ENCODE measurements at places on chromosomes 11 and 22.
A peak's percentile ranks its signal among the peaks of the same experiment; 100 is the strongest.

DNA sequence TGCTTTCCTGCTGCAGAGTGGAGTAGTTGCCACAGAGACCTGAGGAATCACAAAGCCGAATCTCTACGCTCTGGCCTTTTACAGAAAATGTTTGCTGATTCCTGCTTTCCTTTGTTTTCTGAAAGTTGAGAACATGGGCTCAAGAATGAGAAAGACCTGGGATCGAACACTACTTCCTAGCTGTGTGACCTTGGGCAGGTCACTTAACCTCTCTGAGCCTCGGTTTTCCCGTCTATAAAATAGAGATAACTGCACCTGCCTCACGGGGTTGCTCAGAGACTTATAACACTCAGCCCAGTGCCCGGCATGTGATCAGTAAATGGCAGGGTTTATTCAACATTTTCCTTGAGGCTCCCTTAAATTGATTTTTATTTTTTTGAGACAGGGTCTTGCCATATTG, 70.9 kb upstream of the ALX4 start:
- no peak for DNase-seq

DNA sequence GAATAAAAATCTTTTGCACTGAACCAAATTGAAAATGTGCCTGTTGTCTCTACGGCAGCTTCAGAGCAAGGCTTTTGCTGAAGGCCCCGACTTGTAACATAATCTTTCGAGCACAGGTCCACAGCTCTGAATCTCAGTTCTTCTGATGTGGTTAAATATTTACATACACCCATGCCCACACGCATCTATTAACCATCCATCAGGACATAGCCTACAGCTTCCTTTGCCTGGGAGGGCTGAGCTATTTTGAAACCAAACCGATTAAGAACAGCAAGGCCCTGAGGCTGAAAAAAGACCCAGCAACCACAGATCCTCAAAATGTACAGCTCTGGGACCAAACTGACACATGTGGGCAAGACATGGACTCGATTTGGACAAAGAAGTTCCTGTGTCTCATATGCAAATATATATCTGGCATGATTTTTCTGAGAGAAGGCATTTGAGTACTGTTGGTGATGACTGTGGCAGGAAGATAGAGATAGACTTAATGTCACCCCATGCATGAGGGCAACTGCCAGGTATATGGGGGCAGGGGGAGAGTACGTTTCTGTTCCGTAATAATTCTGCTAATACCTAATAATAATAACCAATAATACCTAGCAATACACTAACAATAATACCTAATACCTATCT, 322.7 kb upstream of the PLET1 start:
- DNase-seq, result no peak

DNA sequence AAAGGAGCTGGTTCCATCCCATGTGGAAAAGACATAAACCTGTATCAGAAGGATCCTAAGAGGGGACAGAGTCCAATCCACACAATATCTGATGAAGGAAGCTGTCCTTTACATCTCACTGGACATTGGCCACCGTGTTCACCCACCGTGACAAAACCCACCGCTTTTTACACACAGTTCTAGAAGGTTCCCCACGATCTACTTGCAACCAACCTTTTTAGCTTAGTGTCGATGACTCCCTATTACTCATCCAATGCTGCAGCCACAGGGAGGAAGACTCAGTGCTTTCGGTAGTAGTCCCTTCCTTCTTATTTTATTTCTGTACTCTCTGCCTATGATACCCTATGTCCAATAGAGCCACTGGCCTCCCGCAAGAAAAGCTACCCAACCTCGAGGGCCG, 65.4 kb downstream of the MAPK1 start:
- no peak for DNase-seq

DNA sequence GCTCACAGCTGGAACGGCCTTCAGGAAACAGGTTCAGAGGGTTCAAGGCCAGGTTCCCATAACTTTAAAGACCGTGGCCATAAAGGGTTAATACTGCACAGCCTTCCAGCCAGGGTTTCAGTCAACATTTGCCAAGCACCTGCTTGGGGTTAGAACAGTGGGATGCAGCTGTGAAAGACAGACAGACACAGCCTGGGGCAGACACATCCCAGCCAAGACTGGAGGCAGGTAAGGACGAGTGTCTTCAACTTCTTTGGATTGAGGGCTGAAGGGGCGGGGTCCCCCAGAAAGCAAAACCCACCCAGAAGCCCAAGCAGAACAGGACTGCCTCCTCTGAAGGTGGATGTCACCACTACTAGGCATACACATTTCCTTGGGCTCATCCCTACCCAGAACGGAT, 14.3 kb downstream of the ARFGAP2 start:
- DNase-seq, result no peak

DNA sequence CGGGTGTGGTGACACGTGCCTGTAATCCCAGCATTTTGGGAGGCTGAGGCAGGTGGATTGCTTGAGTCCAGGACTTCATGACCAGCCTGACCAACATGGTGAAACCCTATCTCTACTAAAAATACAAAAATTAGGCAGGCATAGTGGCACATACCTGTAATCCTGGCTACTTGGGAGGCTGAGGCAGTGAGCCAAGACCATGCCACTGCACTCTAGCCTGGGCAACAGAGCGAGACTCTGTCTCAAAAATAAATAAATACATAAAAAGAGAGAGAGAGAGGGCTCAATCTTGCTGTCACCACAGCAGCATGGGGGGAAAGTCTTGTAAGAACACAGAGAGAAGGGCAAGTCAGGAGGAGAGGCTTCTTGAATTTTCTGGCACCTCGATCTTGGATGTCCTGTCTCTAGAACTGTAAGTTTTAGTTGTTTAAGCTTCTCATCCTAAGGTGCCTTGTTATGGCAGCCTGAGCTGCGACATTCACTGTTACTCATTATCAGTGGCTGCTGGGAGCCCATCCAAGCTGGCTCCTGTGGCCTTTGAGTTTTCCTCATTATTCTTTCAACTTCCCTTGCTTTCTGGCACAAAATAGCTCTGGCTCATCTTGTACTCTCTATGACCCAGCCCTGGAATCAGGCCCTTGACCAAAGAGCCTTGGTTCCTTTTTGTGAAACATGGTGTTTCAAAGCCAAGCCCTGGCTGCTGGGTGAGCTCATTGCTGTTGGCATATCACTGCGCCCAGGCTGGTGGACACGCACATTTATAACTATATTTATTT, 8.0 kb upstream of the PSMC3 start:
- peak; percentile 35 for DNase-seq

- DNase-seq, result no peak
Observed at GRCh38 chr11:93783765-93784144, 327 bp upstream of the MED17 start.

GRCh38 chr11:66071381-66071801, 1.3 kb downstream of the PACS1 start:
- DNase-seq, result no peak

DNA sequence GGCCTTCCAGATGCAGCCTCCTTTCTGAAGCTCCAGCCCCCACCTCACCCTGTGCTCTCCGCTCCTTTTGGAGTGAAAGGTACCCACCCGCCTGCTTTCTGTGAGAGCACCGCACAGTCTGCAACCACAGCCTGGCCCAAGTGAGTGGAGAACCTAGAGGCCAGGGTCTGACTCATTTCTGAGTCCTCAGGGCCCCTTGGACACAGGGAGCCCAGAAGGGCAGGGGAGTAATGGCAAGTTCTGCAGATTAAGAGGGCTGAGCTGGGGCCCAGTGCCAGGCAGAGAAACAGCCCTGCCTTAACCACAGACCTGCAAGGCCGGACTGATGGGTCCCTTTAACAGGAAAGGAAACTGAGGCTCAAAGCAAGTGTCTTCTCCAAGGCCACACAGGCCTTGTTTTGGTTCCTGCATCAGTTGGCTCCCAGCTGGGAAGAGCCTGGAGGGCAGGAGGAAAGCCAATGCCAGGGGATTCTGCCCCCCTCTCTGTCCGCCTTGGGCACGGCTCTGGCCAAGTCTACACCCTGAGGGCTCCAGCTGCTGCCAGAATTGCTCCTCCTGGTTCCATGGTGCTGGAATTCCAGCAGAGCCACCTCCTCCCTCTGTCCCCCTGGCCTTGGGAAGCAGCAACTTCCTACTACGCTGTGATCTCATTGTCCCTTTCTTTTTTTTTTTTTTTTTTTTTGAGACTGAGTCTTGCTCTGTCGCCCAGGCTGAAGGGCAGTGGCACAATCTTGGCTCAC, 55.1 kb downstream of the CYTH4 start:
- DNase-seq, result peak; percentile 70

DNA sequence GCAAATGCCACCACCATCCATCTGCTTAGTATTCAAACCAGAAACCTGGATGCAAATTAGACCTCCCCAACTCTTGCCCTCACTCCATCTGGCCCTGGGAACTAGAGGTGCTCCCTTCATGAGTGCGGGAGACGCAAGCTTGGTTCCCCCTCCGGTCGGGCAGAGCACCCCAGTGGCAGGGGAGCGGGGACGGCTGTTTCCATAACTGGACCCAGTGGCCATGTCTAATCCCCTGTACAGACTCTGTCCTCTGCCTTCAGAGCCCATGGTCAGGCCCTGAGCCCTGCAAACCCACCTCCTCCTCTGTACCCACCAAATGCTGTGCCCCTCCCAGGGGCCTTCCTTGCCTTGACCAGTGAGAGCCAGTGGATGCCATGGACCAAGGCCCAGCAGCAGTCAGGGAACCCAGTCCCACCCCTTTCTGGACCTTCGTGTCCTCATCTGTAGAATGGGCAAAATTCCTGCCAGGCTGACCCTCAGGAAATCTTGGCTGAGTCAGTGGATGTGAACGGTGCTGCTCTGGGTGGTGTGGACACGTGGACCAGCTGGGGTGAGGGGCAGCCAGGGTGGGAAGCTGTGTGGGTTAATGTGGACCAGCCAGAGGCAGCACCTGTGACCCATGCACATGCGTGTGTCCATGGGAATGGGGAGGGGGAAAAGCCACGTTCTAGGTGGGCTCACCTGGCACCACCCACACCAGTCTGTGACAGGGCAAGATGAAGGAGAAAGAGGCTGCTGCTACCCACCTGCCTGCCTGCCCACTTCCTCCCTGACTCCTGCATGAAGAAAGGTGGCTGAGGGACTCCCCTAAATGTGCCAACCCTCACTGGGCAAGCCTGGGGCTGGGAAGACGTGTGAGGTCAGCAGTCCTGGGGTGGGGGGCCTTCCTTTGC, 72.8 kb downstream of the LRRC32 start:
- DNase-seq, result no peak

GRCh38 chr11:130866831-130867230, 49.4 kb downstream of the SNX19 start:
- DNase-seq, result no peak

DNA sequence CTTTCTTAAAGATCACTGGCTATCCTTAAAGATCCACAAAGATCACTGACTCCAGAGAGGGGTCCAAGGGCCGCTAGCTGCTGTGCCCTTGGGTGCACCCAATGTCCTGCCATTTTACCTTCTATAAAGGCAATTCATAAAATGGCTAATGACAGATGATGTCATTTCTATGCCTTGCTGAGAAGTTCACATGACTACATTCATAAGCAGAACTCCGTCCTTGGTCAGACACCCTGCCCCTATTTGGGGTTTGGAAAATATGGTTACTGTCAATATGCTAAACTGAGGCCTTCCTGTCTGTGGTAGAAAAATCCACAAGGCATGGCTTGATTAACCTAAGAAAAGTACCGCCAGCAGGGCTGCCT, 60.9 kb upstream of the BMAL1 start:
- no peak for DNase-seq

DNA sequence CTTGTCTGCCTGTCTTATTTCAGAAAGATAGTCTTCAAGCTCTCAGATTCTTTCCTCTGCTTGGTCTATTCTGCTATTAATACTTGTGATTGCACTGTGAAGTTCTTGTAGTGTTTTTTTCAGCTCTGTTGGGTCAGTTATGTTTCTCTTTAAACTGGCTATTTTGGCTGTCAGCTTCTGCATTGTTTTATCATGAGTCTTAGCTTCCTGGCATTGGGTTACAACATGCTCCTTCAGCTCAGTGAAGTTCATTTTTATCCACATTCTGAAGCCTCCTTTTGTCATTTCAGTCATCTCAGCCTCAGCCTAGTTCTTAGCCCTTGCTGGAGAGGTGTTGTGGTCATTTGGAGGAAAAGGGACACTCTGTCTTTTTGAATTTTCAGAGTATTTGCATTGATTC, 15.5 kb upstream of the DEPDC7 start:
- DNase-seq, result peak; percentile 81

DNA sequence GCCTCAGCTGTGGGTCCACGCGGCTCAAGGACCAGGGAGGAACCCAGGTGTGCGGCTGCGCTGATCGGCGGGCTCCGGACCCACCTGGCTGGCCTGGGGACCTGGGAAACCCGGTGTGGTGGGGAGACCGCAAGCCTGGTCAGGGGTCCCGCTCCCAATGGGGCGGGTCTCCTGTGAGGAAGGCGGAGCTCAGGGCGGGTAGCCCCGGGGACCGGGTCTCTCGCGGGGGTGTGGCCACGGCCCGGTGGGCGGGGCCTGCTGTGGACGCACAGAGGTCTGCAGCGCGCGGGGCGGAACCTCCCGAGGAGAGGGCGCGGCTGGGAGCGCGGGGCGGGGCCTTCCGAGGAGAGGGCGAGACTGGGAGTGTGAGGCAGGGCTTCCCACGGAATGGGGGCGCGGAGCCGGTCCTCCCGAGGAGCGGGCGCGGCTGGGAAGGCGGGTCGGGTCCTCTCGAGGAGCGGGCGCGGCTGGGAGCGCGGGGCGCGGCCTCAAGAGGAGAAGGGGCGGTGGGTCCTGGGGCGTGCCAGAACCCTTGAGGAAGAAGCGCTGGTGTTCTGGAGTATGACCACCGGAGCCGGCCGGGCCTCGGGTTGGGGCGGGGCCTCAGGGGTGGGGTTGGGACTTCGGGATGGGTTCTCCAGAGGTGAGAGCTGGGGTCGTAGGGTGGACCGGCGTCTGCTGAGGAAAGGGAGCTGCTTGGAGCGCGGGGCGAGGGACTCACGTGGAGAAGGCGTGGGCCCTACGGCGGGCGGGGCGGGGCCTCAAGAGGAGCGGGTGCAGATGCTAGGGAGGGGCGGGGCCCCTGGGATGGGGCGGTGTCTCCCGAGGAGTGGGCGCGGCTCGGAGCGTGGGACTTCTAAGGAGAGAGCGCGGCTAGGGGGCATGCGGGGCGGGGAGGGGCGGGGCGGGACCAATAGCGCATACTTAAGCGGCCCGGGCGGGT, 20.8 kb downstream of the DGCR6L start:
- peak; percentile 78 for DNase-seq

- DNase-seq, result no peak
Observed at GRCh38 chr22:30810105-30810504, 115.4 kb downstream of the OSBP2 start.

GRCh38 chr11:48154151-48154550, 62.5 kb upstream of the OR4B1 start:
- peak; percentile 49 for DNase-seq

DNA sequence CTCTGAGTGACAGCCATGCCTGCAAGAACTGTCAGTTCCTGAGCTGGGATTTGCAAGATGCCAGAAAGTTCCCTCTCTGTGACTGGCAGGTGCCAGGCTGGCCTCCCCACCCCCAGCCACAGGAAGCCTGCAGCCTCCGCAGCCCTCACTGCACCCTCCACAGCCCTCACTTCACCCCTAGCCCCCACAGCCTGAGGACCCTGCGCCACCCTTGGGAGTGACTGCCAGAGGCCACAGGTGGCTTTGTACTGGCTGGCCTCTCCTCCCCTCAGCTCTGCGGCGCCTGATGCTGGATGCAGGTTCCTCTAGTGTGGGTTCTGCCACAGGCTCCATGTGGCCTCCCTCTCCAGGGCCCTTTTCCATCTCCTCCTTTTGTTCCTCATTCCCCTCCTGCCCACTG, 28.7 kb downstream of the MPPED1 start:
- DNase-seq, result no peak

- DNase-seq, result peak; percentile 72
Observed at GRCh38 chr11:32809313-32809712, 14.9 kb upstream of the CCDC73 start.

- DNase-seq, result peak; percentile 77
Observed at GRCh38 chr11:450809-451451, 851 bp downstream of the PTDSS2 start.

GRCh38 chr11:86244063-86244521, 461 bp upstream of the EED start:
- DNase-seq, result peak; percentile 89

GRCh38 chr11:6727971-6728760, 43.6 kb downstream of the OR2AG2 start:
- no peak for DNase-seq

All from EL (cell line).